Amygdala (tissue), 56 donors: ENCODE measurements at places on chromosomes 13 and 19.

- no peak for DNase-seq
Measured at GRCh38 chr13:102699504-102699903, 4.7 kb upstream of the METTL21C start.

GRCh38 chr19:35247526-35248309 lies 1.1 kb upstream of the LSR start:
- no peak for DNase-seq

DNA sequence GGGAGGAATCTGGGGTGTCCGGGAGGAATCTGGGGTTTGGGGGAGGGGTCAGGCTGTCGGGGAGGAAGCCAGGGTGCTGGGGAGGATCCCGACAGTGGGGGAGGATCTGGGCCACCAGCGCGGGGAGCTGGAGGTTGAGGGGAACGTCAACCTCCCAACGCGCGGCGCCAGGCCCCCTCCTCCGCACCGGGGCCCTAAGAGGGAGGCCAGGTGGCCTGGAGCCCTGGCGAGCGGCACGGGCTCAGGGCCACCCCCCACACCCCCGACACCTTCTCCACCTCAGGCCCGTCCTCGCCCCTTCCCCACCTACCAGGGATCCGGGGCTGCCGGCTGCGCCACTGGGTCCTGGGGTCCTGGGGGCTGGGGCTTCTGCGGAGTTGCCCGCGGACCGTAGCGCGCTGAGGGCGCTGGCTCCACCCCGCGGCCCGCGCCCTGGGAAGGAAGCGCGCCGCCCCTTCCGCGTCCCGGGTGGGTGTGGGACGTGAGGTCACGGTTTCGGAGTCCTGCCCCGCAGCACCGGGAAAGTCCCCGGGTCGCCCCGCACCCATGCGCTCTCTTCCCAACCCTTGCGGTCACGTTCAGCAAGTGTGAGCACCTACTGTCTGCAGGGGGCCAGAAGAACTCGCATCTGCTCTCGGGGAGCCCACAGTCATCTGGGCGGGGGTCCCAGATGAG lies at the start of gene TICAM1:
TSS of gene TICAM1 (minus strand) at position 409 of the 675 bp plus-strand sequence. CDS start 13,335 bp downstream, outside the sequence.
- peak; percentile 28 for DNase-seq

GRCh38 chr13:107545946-107546502 lies 669.3 kb downstream of the LIG4 start:
- no peak for DNase-seq

DNA sequence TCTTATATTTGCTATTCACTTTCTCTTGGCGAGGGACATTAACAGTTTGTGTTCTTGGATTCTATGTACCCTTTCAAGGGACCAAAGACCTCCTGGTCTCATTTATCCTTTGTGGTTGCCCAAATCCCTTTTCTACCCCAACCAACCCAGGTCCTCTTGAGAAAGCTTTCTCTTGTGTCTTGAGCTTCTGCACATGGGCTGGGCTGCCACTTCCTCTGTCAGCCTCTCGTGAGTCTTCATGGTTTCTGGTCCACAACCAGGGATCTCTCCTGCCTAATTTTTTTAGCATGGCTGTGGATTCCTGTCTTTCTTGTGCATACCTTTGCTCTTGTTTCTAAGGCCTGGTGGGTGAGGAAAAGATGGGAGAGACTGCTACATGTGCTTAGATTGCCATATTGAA lies 14.9 kb downstream of the TIMM13 start:
- DNase-seq: no peak

DNA sequence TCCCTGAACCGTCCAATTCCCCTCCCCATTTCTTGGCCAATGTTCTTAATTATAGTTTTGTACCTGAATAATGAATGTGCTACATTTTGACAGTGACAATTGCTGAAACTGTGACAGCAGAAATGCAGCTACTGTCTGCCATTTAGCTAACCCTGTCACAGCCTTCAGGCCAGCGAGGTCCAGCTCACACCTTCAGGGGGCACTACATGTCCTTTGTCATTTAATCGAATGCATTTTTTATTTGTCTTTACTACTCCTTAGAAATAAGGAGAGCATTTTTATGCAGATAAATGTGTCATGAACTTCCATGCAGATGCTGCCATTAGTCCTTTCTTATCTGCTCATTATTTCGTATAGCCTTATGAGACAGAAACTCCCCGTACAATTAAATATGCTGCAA lies 159.9 kb downstream of the MZT1 start:
- DNase-seq: no peak

DNA sequence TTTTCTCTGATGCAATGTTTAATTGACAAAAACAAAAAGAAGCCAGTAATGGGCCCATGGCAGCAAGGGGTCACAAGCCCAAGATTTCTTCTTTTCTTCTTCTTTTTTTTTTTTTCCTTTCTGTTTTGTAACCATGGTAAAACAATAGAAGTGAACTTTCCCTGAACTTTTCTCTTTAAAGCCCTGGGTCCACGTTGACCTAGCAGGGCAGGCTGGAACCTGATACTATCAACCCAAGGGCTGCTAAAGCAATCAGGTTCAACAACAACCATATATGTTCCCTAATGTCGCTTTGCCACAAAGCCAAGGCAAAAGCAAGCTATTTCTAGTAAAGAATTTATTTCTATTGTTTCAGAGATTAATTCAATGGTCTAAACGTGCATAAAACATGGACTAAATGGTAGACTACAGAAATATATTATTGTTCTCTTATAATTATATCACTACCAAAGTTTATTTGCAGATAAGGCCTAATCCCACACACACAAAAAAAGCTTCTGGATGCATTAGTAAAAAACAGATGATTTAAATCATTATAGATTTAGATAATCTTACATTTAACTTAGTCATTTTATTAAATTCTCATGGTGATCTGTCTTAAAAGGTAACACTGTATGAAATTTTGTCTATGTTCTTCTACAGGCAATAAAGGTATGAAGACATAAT lies 153.9 kb downstream of the DACH1 start:
- DNase-seq: no peak

- DNase-seq: no peak
Measured at GRCh38 chr19:31347828-31348392, 1.3 kb downstream of the TSHZ3 start.

GRCh38 chr13:41554180-41554579 lies 96.8 kb downstream of the RGCC start:
- no peak for DNase-seq

DNA sequence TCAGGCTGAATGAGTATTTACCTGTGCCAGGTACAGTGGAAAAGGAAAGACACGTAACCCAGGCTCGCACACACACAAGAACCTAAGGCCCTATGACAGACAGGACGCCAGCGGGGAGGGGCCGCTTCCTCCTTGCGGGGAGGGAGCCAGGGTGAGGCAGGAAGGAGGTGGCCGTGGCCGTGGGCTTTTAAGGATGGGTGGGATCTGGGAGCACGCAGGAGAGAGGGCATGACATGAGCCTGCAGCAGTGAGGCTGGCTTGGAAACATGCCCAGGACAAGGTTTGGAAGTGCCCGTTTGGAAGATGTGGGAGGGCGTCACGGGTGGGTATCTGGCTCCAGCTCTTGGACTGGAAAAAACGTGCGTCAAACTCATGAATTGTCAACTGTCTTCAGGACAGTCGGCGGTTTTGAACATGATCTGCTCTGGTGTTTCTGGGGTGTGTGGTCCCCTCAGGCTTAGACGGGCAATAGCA lies 20.1 kb downstream of the SH3GL1 start:
- DNase-seq: no peak

- DNase-seq: no peak
Measured at GRCh38 chr13:97710797-97711196, 242.7 kb upstream of the IPO5 start.

DNA sequence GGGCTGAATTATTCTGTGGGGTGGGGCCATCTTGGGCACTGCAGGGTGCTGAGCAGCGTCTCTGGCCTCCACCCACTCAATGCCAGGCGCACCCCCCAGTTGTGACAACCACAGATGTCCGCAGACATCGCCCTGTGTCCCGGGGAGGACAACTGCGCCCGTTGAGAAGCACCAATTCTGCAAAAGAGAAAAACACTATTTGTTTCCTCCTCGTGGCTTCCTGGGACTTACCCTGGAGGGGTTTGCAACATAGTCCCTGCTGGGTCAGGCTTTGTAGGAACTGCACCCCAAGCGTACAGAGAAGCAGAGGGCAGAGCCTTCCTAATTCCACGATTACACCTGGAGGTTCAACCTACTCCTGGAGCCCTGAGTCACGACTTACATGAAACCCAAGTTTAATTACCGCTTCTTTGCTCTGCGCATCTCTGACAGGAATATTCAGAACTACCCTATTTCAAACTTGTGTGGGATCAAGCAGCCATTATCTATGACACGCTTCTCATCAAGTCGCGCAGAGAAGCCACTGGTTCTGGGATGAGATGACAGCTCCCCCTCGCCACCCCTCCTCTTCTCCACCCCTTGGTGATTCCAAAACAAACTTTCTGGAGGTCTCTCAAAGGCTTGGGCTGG lies 11.1 kb upstream of the SLC39A3 start:
- DNase-seq: no peak

DNA sequence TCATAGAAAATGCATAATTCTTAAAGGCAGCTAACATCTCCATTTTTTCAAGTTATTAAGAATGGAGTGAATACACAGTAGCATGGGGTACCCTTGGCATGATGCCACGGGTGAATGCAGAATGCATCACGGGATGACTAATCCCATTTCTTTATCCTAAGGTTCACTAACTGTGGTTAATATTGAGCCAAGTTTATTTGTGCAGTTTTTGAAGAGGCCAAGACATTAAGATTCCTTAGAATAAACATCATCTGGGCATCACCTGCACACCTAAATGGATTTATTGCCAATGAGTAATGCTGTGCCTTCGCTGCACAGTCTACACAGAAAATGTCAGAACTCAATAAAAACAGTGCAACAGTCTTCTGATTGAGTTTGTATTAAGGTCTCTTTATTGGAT lies 333.1 kb downstream of the GPC6 start:
- no peak for DNase-seq

DNA sequence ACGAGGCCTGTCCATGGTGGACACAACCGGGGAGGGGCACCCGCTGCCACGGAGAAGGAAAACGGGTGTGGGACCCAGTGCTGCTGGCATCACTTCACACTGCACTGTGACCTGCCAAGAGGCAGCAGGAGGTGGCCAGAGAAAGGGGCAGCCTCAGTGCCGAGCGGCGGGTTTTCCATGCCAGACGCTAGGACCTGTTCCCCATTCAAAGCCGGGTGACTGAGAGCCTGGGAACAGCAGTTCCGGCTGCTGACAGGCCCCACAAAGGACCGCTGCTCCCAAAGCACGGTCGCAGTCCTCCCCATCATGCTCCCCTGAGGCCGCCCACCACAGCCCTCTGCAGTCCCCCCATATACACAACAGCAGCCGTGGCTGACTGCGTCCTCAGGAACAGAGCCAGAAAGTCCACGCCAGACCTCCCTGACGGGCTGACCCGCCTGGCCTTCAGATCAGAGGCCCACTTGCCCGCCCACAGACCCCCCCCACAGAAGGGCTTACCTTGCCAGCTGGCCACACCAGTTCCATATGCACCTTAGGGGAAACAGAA lies 5.4 kb downstream of the AKAP8 start:
- no peak for DNase-seq

DNA sequence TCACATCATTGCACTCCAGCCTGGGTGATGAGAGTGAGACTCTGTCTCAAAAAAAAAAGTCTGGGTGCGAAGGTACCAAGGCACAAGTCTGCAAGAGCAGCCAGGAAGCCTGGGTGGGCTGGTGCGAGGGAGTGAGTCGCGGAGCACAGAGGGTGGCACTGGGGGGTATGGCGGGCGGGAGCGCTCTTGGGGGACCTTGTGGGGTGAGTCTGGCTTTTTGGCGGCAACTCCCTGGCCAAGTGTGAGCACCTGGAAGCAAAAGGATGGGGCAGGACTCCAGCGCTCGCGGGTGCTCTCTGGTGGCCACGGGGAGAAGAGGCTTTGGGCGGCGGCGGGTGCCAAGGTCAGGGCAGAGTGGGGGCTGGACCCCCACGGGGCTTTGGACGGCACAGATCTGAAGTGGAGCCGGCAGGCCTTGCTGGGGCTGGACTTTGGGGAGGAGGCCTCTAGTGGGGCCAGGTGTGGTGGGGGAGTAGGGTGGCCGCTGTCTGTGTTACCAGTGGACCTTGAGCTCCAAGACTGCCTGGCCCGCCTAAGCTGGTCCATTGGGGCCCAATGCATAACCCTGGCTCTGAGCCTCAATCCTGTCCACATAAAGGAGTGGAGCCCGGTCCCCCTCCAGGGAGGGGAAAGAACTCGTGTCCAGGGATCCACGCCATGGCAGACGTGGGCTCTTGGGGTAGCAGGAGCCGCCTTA lies 1.6 kb downstream of the P2RY11 start:
- DNase-seq: peak; percentile 30

GRCh38 chr13:87999788-88000187 lies 328.6 kb downstream of the SLITRK5 start:
- DNase-seq: no peak

GRCh38 chr19:6041991-6042481 lies 64.1 kb upstream of the RANBP3 start:
- no peak for DNase-seq

DNA sequence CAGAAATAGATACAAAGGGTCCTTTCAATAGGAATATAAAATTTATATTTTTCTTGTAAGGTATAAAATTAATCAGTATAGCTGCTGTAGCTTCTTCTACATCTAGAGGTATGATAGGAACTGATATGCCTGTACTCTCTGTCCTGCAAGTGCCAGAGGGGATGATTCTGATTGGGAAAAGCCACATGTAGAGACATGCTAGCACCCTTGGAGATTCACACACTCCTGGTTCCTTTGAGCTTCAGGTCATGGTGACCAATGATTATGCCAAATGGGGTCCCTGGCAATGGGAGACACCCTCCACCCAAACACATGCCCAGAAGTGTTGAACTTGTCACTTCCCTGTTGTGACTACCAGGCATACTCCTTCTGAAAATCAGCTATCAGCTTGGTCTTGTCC lies 14.7 kb upstream of the METTL21C start:
- no peak for DNase-seq

GRCh38 chr19:39277598-39277997 lies 9.4 kb downstream of the IFNL2 start:
- DNase-seq: no peak

DNA sequence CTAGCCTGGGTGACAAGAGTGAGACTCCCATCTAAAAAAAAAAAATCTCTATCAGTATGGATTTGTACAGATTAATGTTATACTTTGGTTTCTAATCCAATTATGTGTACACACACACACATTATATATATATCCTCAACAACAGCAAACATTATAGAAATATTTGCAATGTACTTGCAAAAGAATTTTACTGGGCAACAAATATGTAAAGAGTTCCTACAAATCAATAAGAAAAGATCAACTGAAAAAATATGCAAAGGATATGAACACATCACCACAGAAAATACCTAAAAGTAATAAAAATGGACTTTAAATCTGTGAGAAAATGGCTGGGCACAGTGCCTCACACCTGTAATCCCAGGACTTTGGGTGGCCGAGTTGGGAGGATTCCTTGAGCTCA lies 40.9 kb upstream of the NFIC start:
- DNase-seq: no peak

DNA sequence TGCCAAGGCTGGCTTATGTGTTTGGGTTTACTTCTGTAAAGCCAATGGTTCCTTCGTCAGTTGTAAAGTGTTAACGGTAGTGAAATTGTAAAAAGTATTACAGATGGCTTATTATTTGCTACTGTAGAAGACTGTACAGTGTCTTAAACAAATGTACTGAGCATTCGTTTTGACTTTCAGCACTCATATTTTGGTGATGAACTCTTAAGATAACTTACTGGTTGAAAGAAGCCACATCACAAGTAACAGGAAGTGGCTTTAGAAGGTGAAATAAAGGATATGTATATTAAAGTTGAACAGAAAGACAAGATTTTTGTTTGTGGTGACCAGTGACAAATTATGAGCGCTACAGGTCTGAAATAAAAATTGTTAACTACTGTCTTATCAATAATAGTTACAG lies 64.2 kb downstream of the URI1 start:
- DNase-seq: no peak
